ENCODE measurements at places on chromosomes 2 and 18.

DNA sequence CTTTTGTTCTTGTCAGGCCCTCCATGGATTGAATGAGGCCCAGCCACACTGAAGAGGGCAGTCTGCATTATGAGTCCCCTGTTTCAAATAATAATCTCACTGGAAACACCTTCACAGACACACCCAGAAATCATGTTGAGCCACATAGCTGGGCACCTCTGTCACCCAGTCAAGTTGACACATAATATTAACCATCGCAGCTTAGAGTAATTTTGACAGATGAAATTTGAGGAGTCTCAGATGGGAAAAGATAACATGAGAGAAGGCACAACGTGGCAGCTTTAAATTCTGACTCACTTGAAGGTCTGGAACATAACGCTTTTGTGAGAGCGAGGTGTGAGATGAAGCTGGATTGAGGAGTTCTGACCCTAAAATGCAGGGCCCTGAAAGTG lies 70.9 kb upstream of the TMEM87B start:
- DNase-seq, result no peak

DNA sequence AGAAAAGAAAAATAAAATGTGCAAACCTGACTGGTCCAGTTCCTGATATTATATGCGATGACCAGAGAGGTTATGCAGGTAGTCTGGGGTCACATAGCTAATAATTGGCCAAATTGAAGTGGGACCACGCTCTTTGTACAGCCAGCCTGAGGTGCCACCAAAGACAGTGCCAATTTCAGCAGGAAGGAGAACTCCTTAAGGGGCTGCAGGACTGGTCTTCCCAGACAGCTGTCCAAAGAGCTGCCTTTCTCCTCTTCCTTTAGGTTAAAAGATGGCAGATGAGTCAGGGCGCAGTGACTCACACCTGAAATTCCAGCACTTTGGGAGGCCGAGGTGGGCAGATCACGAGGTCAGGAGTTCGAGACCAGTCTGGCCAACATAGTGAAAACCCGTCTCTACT lies 95.5 kb downstream of the ACKR3 start:
- DNase-seq, result no peak

- no peak for DNase-seq
Observed at GRCh38 chr2:108073415-108074072, 87.2 kb downstream of the SLC5A7 start.

DNA sequence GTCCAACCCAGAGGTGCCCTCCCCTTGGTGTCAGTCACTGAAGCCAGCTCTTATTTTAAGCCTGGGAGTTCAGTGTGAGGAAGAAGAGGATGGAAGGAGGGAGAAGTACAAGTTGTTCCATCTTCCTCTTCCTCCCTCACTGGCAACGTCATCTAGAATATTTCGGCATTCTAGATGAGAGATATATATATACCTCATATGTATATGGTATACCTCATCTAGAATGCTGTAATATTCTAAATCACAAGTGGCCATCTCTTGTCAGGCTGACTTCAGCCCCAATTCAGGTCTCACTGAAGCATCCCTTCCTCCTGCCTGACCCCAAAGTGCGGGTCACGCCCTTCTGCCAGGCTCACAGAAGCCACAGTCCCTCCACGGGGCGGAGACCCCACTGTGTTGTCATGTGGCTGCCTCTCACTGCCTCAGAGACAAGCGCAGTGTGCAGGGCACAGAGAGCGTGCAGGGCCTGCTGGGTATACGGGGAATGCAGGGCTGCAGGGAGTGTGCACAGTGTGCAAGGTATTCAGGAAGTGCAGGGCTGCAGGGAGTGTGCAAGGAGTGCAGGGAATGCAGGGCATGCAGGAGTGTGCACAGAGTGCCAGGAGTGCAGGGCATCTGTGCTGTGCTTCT lies 32.8 kb upstream of the B3GNT7 start:
- DNase-seq, result peak; percentile 27

DNA sequence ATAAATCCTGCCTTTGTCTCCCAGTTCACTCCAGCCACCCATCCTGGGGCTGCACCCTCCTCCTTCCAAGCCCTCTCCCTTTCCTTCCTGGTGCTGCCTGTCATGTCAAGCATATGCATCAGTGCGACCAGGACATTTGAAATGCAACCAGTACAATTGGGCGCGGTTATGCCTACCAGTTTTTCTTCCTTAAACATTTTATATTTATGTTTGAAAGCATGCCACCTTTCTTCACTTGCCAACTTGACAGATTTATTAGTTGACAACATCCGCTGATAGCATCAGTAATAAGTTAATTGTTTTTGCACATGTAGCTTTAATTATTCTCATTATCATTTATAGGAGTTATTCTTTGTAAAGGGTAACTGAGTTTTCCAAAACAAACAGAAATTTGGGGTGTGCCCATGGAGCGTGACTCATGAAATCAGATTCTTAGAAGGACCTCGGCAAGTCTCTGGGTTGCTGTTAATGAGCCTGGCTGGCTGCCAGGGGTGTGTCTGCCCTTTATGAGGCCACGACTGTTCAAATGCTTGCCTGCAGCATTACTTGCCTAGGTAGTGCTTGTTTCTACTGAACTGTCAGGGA lies 32.8 kb upstream of the IL1B start:
- peak; percentile 98 for DNase-seq

DNA sequence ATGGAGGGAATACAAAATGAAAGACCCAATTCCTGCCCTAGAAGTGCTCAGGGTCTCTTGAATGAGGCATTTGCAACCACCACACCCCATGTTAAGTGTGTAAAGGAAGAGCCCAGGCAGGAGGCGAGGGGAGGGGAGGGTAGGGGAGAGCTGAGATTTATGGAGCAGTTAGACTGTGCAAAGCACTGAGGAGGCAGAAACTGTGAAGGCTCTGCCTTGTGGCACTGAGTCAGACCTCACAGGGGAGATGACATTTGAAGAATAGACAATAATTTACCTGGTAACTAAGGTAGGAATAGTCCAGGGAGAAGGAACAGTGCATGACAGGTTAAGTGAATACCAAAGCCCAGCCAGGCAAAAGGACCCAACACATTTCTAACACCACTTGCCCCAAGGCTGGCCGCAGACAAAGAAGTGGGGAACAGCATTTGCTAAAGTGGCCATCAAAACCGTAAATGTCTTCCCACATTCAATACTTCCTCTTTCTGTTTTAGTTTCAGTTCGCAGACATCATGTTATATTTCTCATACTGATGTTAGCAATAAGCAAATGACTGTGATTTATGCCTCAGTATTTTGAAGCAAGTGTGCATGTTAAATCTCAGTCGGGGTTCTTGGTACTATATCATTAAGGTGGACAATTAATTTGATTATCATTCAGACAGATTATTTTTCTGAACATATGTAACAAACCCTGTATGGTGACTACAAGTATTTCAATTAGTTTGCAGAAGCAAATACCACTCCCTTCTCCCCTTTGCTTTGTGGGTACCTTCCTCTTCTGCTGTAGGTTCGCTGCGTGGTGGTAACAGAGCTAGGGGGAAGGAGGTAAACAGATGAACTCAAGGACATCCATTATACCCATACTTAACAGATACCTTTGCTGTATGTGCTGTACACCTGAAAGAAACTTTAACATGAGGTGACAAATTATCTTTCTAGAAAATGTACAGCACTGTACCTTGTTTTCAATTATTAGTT lies 27.5 kb downstream of the CDH20 start:
- no peak for DNase-seq

- DNase-seq, result no peak
Observed at GRCh38 chr2:237629188-237629534, 1.8 kb downstream of the LRRFIP1 start.

DNA sequence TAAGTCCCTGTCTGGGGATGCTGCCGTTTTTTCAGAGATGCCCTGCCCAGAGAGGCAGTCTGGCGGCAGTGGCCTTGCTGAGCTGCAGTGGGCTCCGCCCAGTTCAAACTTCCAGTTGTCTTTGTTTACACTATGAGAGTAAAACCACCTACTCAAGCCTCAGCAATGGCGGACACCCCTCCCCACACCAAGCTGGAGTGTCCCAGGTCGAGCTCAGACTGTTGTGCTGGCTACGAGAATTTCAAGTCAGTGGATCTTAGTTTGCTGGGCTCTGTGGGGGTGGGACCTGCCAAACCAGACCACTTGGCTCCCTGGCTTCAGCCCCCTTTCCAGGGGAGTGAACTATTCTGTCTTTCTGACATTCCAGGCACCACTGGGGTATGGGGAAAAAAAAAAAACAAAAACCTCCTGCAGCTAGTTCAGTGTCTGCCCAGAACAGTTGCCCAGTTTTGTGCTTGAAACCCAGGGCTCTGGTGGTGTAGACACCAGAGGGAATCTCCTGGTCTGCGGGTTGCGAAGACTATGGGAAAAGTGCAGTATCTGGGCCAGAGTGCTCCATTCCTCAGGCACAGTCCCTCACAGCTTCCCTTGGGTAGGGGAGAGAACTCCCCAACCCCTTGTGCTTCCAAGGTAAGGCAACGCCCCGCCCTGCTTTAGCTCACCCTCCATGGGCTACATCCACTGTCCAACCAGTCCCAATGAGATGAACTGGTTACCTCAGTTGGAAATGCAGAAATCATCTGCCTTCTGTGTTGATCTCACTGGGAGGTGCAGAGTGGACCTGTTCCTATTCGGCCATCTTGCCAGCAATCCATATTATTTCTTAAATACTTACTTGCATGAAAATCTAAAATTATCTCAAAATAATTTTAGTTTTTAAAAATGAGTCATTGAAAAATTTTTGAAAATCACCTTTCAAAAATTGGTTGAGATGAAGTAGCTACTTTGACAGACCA lies 338.0 kb downstream of the OSR1 start:
- DNase-seq, result no peak

GRCh38 chr18:62085756-62086155 lies 101.1 kb downstream of the PIGN start:
- no peak for DNase-seq

GRCh38 chr18:48749768-48750167 lies 201.0 kb downstream of the SMAD7 start:
- no peak for DNase-seq

DNA sequence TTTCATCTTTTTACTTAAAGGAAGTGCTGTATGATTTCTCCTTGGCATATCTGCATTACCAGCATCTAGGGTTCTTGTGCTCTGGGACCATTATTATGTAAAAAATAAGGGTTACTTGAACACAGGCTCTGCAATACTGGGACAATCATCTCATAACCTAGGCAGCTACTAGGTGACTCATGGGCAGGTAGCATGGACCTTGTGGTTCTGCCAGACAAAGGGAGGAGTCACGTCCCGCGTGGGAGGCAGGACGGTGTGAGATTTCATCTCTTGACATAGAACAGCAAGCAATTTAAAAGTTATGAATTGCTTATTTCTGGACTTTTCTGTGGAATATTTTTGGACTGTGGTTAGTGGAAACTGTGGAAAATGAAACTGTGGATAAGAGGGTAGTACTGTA lies 34.1 kb downstream of the ASAP2 start:
- DNase-seq, result no peak

GRCh38 chr2:100365434-100365833 lies 43.1 kb upstream of the LONRF2 start:
- no peak for DNase-seq

DNA sequence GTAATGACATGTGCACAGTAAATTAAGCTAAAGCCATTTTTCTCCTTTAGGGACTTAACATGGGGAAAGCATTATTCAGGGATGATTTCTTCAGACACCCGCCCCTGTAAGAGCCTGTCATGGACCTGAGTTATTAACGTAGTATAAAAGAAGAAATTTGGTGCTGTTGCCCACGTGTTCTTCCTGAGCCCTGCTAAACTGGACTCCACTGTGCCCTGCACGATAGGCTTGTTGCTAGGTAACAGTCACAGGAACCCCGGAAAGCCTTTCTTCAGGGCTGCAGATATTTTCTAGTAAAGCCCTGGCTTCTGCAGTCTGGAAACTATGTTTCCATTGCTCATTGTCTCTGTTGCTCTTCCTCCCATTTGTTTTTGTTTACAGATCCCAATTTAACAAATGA lies 157.9 kb downstream of the LRRC30 start:
- no peak for DNase-seq

DNA sequence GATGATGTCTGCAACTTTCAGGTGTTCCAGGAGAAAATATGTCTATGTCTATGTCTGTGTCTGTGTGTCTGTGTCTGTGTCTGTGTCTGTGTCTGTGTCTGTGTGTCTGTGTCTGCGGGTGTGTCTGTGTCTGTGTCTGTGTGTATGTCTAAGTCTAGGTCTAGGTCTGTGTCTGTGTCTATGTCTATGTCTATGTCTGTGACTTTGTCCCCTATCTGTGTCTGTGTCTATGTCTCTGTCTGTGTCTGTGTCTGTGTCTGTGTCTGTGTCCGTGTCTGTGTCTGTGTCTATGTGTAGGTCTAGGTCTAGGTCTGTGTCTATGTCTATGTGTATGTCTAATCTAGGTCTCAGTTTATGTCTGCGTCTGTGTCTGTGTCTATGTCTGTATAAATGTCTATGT lies 10.5 kb downstream of the IL1R2 start:
- DNase-seq, result no peak

- no peak for DNase-seq
Observed at GRCh38 chr2:23546913-23547312, 161.9 kb downstream of the KLHL29 start.

- no peak for DNase-seq
Observed at GRCh38 chr2:215530191-215530968, 94.5 kb upstream of the FN1 start.

DNA sequence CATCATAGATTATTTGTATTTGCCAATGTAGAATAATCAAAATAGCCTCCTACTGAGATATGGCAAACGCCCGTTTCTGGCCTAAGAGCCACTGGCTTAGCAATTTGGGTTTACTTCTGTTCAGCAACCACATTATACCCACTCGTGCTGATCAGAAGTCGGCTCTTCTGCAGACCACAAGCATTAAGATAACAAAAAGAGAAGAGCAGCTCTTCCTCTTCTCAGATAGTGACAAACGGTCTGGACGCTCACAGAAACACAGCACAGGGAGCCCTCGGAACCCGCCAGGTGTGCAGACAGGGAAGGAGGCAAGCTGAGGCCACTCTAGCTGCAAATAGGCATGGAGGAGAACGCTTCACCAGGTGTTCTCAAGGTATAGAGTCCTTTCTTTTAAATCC lies 164.0 kb downstream of the HDAC4 start:
- peak; percentile 49 for DNase-seq

DNA sequence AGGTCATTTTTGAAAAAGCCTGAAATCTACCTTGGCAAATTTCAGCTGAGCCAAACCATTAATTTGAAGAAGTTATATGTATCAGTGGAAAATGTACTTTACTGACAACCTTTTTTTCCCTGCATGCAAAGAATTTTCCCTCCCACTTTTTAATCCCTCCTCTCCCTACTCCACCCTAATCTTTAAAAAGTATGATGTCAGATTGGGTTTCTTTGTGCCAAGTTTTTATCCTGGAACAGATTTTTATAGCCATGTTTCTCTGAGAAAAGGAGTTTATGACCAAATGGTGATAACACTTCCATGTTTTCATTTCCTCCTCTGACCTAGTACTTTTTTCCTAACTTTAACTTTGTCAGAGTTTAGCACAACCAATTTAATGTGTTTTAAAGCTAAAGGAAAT lies 250.3 kb upstream of the FOSL2 start:
- no peak for DNase-seq

DNA sequence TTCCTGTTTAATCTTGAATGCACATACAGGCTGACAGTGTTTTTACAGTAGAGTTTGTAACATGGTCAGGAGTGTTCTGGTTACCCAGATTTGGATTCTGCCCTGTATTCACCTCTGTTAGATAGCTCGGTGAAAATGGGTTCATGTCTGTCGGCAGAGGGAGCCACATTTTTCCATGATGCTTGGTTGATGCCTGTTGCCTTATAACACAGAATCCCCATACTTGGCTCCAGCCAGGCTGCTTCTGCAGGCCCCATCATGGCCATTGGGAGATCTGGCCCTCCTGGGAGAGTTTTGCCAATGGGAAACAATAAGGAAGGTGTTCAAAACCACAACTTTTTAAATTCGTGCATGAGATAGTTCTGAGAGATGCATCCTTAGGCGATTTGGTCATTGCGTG lies 78.1 kb downstream of the WDSUB1 start:
- DNase-seq, result no peak

- no peak for DNase-seq
Observed at GRCh38 chr2:72940786-72941185, 23.5 kb downstream of the EMX1 start.

Measured in hematopoietic multipotent progenitor cell treated with erythropoietin and hydrocortisone succinate and interleukin-3 and kit ligand, for 8 days (in vitro differentiated cells).